ENCODE measurements at places on chromosomes 16 and 17. TPM values are rescaled to one million over a fixed set of nuclear protein-coding genes. Genes with fewer than 3 reads are reported as not detected.

DNA sequence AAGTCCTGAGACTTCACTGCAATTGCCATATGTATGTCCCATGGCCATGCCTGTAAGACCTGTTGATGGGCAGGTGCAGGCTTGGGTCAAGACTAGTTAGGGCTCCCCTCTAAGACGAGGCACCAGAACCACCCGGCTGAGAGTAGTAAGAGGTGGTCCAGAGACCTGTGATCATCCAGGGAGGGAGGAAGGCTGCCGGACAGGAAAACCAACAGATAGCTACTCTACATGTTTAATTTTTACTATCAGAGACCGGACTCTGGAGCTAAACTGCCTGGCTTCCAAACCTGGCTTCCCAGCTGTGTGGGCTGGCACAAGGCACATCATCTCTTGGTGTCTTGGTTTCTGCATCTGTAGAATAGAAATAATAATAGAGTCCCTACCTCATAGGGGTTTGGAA lies 73.0 kb downstream of the ERCC4 start:
- DNase-seq: no peak

DNA sequence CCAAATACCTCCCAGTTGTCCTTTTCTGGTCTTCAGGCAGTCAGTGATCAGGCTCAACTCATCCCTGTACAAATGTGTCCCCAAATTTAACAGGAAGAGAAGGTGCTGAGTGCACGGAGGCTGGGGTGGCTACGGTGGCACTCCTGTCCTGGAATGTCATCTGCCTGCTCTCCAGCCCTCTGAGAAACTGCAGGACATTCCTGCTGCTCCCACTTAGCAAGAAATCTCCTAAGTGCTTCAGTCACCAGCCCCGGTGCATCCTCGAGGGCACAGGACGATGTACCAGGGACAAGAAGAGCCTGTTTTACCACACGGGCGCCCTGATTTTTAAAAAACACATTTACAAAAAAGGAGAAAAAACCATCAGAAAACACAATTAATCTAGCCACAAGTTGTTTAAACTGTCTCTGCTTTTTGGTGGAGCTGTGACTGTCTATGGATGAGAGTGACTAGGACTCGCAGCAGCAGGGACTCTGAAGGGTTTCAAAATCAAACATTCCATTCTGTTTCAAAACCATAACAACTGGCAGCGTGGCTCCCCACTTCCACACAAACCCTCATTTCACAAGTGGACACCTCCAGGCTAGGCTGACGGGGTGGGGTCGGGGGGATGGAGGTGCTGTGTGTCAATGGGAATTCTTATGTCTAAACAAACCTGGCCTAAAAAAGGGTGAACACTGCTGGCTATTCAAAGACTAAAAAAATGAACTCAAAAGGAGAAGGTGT lies 65.3 kb upstream of the CNEP1R1 start:
- no peak for DNase-seq

TLCD3B gene
- total RNA-seq: 0.13 TPM

- DNase-seq: no peak
Observed at GRCh38 chr16:51166091-51166490, 15.0 kb upstream of the SALL1 start.

DNA sequence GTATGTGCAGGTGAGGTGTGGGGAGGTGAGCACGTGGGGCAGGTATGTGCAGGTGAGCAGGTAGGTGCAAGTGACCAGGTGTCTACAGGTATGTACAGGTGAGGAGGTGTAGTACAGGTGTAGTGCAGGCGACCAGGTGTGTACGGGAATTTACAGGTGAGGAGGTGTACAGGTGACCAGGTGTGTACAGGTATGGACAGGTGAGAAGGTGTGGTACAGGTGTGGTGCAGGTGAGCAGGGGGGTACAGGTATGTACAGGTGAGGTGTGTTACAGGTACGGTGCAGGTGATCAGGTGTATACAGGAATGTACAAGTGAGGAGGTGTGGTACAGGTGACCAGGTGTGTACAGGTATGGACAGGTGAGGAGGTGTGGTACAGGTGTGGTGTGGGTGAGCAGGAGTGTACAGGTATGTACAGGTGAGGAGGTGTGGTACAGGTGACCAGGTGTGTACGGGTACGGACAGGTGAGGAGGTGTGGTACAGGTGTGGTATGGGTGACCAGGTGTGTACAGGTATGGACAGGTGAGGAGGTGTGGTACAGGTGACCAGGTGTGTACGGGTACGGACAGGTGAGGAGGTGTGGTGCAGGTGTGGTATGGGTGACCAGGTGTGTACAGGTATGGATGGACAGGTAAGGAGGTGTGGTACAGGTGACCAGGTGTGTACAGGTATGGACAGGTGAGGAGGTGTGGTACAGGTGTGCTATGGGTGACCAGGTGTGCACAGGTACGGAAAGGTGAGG lies 12.8 kb upstream of the DBNDD1 start:
- DNase-seq: no peak

DNA sequence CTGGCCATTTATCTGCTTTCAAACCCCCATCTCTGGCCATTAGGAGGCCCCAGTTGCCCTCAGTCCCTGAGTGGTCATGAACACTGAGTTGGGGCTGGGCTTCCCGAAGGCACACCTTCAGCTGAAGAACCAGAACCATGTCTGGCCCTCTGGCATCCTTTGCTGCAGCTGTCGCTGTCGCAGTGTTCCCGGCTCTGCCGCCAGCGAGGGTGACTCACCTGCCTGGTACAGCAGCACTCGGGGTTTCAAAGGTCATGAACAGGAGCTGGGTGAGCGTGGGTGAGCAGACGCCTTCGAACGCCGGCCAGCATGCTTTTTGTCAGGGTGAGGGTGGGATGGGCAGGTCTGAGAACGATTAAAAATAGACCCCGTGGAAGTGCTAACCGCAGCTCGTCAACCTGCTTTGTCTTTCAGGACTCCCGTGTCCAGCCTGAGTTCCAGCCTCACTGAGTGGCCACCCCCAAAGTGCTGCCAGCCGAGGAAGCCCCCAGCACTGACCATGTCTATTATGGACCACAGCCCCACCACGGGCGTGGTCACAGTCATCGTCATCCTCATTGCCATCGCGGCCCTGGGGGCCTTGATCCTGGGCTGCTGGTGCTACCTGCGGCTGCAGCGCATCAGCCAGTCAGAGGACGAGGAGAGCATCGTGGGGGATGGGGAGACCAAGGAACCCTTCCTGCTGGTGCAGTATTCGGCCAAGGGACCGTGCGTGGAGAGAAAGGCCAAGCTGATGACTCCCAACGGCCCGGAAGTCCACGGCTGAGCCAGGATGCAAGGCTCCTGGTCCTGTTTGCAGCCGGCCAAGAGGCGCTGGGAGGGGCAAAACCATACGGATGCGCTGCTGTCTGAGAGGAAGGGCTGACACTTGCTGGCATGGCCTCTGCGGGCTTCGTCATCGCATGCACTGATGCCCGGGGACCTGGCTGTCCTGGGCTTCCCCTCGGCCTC lies 7.6 kb downstream of the SNN start:
- DNase-seq: no peak

SRL gene
- total RNA-seq: 0.11 TPM

- no peak for DNase-seq
Observed at GRCh38 chr17:28272166-28272565, 46.8 kb upstream of the TMEM97 start.

STH gene
- total RNA-seq: not detected

DNA sequence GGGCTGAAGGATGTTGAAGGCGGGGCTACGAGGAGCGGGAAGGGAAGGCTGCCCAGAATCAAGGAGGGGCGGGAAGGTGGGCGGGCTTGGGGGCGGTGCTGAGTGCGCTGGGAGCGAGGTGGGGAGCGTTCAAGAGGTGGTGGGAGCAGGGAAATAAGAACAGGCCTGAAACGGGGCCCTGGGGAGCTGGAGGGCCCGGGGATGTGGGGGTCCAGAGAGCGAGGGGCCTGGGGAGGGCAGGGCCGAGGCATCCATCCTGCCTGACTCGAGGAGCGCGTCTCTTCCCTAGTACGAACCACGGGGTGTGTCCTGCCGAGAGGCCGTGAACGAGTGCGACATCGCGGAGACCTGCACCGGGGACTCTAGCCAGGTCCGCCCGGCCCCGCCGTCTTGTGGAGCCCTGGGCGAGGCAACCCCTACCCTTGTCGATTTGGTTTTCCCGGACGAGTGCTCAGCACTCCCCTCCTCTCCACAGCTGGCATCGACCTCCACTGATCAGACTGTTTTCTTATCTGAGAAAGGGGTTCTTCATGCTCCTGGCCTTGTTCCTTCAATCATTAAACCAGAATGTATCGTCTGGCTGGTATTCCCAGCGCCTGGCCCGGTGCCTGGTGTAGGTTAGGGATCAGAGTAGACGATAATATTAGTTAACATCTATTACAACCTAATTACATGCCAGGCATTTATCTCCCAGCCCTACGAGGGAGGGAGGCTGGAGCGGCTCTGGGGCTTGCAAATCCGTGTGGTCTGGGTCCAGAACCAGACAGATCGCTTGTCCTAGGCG lies 17.2 kb downstream of the ADAM11 start:
- DNase-seq: no peak

Data from pulmonary artery endothelial cell (primary cell).